ENCODE measurements at places on chromosomes 7 and 10. TPM values are rescaled to one million over a fixed set of nuclear protein-coding genes. Genes with fewer than 3 reads are reported as not detected.

The AEBP1 gene
- total RNA-seq: 42.7 TPM

The C7orf57 gene
- total RNA-seq: 0.88 TPM

The FZD1 gene
- total RNA-seq: 8.6 TPM

The GPR26 gene
- total RNA-seq: not detected

The CPA4 gene
- 7.8 TPM for total RNA-seq

The FRAT1 gene
- 5.2 TPM for total RNA-seq

The ADAMTS14 gene
- 0.75 TPM for total RNA-seq

DNA sequence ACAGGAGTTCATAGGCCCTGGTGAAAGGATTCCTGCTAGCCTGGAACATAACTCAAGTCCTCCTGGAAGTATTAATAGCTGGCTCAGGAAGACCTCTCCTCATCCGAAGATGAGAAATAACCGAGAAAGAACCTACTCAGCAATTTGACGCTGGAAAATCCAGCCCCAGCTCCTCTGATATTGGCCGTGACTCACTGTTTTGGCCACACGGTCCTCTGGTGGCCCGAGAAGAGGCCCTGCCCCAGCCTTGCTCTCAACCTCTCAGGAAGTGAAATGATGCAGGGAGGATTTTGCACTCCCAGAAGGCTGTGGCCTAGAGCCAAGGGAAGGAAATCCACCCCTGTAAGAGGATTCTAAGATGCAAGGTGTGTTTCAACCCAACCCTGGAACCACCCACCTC is 121.6 kb downstream of the MTPAP start:
- no peaks in the 10 kb centered on the region for H3K27me3 ChIP-seq
- no peaks in the 10 kb centered on the region for H3K36me3 ChIP-seq
- no peak overlapping the region for H3K4me3 ChIP-seq
- no peak overlapping the region for H3K27ac ChIP-seq

DNA sequence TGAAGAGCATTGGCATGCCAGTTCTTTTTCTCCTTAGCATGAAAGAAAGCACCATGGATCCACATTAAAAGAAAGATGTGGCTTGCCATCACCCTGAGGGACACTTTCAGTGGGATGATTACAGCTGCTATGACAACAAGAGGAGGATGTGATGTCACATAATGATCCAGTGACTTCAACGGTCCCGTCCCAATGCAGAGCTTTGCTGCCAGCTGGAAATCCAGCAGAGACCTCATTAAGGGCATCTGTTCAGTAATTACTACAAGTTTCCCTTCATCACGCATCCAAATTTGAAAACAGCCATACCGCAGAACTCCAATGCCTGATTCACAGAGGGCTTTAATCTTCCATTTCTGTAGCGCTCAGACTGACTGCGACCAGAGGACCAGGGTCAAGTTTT is 206.6 kb downstream of the LSM5 start:
- H3K36me3 ChIP-seq: no peaks in the 10 kb centered on the region
- no peak overlapping the region for H3K27ac ChIP-seq
- no peaks in the 10 kb centered on the region for H3K27me3 ChIP-seq
- no peak for DNase-seq
- no peaks in the 10 kb centered on the region for H3K4me1 ChIP-seq

DNA sequence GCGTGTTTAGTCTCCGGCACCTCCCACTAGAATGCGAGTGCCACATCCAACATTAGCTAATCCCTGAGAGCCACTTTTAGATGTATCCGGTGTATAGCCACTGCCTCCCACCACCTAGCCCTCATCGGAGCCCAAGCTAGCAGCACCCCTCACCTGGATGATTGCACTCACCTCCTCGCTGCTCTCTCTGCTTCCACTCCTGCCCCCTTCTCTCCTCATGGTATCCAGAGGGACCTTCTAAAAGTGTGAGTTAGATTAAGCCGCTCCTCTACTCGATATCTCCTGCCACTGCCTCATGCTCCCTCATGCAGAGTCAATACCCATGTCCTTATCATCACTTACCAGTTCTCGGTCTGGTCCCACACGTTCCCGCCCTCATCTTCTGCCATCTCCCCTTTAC is 125.3 kb downstream of the RAB11FIP2 start:
- no peaks in the 10 kb centered on the region for H3K4me1 ChIP-seq
- DNase-seq: no peak
- H3K27ac ChIP-seq: no peak overlapping the region
- no peaks in the 10 kb centered on the region for H3K27me3 ChIP-seq
- no peak overlapping the region for H3K4me3 ChIP-seq
- no peaks in the 10 kb centered on the region for H3K36me3 ChIP-seq

GRCh38 chr10:95835149-95835860 is 72.5 kb upstream of the CC2D2B start:
- no peaks in the 10 kb centered on the region for H3K36me3 ChIP-seq
- H3K4me1 ChIP-seq: peaks cover 72% of the 10 kb centered on the region
- no peak for DNase-seq
- H3K27ac ChIP-seq: peak overlapping the region; percentile 76
- no peak overlapping the region for H3K4me3 ChIP-seq

GRCh38 chr10:46216836-46217751 is 69.7 kb upstream of the ANTXRL start:
- no peaks in the 10 kb centered on the region for H3K36me3 ChIP-seq
- DNase-seq: no peak
- H3K4me3 ChIP-seq: no peak overlapping the region
- H3K4me1 ChIP-seq: no peaks in the 10 kb centered on the region
- H3K27ac ChIP-seq: no peak overlapping the region

DNA sequence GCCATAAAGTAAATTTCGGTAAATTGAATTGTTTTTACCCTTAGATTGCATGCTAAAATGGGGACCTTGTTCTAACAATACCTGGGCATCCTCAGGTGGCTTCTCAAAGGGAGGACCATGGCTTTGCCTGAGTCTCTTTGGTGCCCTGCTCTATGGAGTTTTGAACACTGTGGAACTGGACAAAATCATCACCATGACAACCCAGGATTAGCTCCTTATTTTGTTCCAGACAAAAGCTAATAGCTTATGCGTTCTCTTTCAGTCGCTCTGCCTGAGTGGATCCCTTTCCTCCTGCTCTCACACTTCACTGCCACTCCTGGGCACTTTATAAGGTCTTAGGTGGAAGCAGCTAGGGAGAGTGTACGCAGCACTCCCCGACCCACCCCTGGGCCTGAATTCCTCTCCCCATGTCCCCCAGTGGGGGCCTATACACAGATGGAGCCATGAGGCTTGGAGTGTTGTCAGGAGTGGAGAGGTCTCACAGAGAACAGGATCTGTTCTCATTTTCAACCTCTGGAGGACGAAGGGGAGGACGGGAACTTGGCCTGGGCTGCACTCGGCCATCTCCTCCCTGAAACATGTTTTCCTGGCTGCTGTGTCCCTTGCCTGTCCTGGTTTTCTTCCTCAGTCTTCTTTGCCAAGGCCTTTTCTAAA is 19.0 kb downstream of the ADCYAP1R1 start:
- DNase-seq: no peak
- peaks cover 9% of the 10 kb centered on the region for H3K4me1 ChIP-seq
- peak overlapping the region; percentile 39 for H3K27ac ChIP-seq
- no peaks in the 10 kb centered on the region for H3K27me3 ChIP-seq
- H3K36me3 ChIP-seq: no peaks in the 10 kb centered on the region

GRCh38 chr7:30971840-30972563 is 8.2 kb downstream of the GHRHR start:
- H3K4me1 ChIP-seq: no peaks in the 10 kb centered on the region
- no peak for DNase-seq
- no peak overlapping the region for H3K4me3 ChIP-seq
- peaks cover 14% of the 10 kb centered on the region for H3K27me3 ChIP-seq
- H3K27ac ChIP-seq: no peak overlapping the region
- H3K36me3 ChIP-seq: no peaks in the 10 kb centered on the region

GRCh38 chr10:128316121-128316726 is 190.0 kb upstream of the MKI67 start:
- no peak overlapping the region for H3K4me3 ChIP-seq
- no peaks in the 10 kb centered on the region for H3K27me3 ChIP-seq
- no peak for DNase-seq
- no peaks in the 10 kb centered on the region for H3K4me1 ChIP-seq
- H3K36me3 ChIP-seq: no peaks in the 10 kb centered on the region

GRCh38 chr7:134750083-134751062 is 29.1 kb upstream of the CALD1 start:
- H3K36me3 ChIP-seq: no peaks in the 10 kb centered on the region
- DNase-seq: no peak
- no peaks in the 10 kb centered on the region for H3K27me3 ChIP-seq
- no peak overlapping the region for H3K27ac ChIP-seq

DNA sequence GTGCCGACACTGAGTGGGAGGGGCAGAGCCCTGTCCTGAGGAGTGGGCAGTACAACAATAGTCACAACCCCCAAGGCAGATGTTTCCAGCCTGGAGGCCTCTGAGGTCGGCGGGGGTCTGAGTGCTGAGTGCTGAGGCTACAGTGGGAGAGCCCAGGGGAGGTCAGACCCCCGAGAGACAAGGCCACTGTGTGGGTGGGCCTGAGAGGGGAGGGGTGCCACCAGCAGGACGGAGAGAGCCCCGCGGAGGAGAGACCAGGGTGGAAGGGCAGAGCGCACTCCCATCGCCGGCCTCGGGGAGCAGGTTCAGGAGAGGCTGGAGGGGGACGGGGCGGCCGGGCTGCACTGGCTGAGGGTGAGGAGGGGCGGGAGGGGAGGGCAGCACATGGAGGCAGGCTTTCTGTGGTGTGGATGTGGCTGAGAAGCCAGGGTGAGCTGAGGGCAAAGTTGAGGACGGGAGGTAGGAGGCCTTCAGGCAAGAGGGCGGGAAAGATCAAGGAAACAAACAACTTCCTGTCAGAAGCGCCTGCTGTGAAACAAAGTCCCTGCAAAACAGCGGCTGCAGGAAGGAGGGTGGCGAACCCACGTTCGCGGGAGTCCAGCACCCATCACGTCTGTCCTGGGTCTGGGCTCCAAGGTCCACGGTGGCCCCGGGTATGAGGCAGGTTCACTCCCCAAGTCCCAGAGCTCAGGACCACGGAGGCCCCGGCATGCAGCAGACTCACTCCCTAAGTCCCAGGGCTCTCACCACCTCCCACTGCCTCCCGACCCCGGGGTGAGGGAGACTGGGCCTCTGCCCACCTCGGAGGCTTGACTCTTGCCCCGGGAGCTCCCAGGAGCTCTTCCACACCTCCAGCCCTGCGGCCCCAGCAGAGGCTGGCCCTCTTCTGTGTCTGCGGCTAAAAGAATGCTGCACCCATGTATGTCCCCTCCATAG is 76.8 kb upstream of the NKX6-2 start:
- no peaks in the 10 kb centered on the region for H3K36me3 ChIP-seq
- DNase-seq: no peak
- H3K27ac ChIP-seq: no peak overlapping the region
- H3K4me1 ChIP-seq: no peaks in the 10 kb centered on the region
- no peak overlapping the region for H3K4me3 ChIP-seq
- H3K27me3 ChIP-seq: peaks cover 69% of the 10 kb centered on the region

DNA sequence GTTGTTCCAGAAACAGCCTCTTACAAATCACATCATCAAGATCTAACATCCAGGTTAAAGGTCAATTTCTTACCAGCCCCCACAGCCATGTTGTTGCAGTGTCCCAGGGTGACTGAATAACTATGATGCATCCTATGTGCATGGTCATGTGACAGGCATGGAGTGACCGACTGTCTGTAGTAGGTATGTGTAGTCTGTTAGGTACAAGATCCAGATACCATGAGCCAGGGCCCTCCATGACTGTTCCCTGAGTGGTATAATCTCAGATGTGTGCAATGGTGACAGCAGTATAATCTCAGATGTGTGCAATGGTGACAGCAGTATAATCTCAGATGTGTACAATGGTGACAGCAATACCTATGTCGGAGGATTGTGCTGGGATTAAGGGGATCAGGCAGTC is 8.8 kb downstream of the CDHR3 start:
- H3K27ac ChIP-seq: no peak overlapping the region
- no peaks in the 10 kb centered on the region for H3K36me3 ChIP-seq
- H3K4me1 ChIP-seq: no peaks in the 10 kb centered on the region
- no peak for DNase-seq

DNA sequence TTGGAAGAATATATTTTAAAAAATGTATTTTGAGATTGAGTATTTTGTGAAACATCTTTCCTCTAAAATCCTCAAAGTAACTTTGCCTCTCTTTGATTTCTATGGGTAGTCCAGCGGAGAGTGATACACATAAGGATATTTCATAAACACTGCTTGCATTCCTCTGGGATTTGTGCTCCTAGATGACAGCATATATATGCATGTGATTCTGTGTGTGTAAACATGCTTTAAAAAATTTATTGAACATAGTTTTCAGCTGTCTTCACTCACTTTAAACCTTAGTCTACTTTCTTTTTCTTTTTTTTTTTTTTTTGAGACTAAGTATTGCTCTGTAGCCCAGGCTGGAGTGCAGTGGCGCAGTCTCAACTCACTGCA is 84.6 kb downstream of the KAT6B start:
- no peak for DNase-seq
- H3K4me3 ChIP-seq: no peak overlapping the region
- H3K27me3 ChIP-seq: no peaks in the 10 kb centered on the region
- no peak overlapping the region for H3K27ac ChIP-seq
- no peaks in the 10 kb centered on the region for H3K4me1 ChIP-seq

- peaks cover 7% of the 10 kb centered on the region for H3K27me3 ChIP-seq
- DNase-seq: no peak
- H3K4me3 ChIP-seq: no peak overlapping the region
- no peak overlapping the region for H3K27ac ChIP-seq
Observed at GRCh38 chr10:1395481-1396296, 339.5 kb downstream of the WDR37 start.

DNA sequence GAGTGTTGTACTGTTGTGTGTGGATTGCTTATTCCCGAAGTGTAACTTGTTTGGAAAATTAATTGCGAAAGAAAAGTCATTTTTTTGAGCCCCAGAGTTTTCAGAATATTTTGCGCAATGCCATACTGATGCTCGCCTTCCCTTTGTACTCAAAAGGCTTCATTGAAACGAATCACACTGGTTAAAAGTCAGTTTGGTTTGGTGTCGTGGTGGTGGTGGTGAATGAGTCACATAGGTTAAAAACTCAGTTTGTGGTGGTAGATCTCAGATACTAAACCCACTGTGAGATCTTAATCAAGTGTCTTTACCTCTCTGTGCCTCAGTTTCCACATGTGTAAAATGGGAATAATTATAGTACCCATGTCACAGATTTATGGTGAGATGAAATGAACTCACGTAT is 61.1 kb upstream of the IL6 start:
- H3K4me3 ChIP-seq: no peak overlapping the region
- no peaks in the 10 kb centered on the region for H3K4me1 ChIP-seq
- no peaks in the 10 kb centered on the region for H3K27me3 ChIP-seq
- DNase-seq: no peak

DNA sequence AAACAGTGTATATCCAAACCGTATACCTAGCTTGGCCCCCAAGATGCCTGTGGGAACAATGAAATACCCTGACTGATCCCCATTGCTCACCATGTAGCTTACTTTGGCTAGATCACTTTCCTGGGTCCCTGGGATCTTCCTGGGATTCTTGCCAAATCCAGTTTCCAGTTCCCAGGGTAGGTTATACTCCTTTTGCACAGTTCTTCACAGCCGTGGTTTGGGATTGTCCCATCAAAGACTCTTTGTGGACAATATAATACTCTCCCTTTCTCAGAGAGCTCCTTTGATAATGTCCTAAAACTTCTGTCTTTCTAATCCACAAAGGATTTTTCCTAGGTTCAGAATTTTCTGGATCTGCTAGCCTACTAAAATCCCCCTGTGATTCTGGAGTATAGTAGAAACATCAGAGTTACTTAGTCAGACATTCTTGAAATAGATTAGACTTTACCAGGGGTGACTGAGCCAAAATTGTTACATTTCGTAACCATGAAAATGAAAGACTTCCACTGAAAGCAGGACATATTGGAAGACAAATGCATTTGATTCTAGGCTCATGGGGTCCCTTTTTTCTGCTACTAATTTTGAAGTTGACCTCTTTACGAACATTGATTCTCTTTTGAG is 388.3 kb upstream of the ETV1 start:
- H3K4me3 ChIP-seq: no peak overlapping the region
- no peaks in the 10 kb centered on the region for H3K36me3 ChIP-seq
- no peaks in the 10 kb centered on the region for H3K27me3 ChIP-seq
- no peak overlapping the region for H3K27ac ChIP-seq
- DNase-seq: no peak

Data from esophagus squamous epithelium (tissue), 5 donors.